H54 (cell line): ENCODE measurements at places on chromosomes 7 and 10.

- no peak for DNase-seq
Observed at GRCh38 chr7:139901901-139902300, 72.8 kb downstream of the TBXAS1 start.

- no peak for DNase-seq
Observed at GRCh38 chr10:110221044-110221720, 13.8 kb downstream of the MXI1 start.

- DNase-seq = no peak
Observed at GRCh38 chr7:43878867-43879266, 9.6 kb upstream of the MRPS24 start.

- peak; percentile 64 for DNase-seq
Observed at GRCh38 chr10:89391907-89392756, at the start of gene IFIT1. Gene IFIT1 (plus strand): TSS chr10:89392623. CDS start chr10:89392713, 90 bp downstream.

DNA sequence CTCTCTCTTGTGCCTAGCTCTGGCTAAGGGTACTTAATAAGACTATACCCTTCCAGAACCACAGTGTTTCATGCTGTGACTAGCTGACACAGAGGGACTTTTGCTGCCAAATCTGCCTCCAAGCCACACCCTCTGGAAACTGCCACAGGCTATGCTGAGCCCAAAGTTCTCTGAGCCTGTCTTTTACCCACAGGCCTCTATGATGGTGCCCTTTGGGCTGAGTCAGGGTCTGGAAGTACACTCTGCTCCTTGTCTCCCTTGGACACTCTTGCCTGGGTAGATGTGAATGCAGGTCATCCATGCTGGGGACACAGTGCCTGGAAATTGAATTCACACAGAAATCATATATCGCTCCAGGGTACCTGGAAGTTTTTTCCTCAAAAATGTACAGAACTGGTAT is 22.6 kb downstream of the DYDC1 start:
- DNase-seq = no peak

- DNase-seq = peak; percentile 38
Observed at GRCh38 chr10:58157076-58157766, 110.5 kb downstream of the IPMK start.

- DNase-seq = no peak
Observed at GRCh38 chr7:24866004-24866615, 108.8 kb upstream of the GSDME start.

DNA sequence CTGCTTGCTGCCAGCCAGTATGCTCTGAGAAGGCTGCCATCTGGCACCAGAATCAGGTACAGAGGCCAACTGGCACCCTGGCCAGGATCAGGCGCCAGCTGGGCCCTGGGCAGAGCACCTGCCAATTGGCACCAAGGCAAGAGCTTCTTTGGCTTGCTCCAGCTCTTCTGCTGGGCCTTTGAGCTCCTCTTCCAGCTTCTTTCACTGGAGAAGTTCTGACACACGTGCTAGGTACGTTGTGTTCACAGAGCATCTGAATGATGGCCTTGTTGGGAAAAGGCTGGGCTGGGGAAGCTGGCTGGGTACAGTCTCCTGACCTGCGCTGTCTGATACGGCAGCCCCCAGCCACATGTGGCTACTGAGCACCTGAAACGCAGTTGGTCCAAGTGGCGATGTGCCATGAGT is 31.7 kb upstream of the OPALIN start:
- DNase-seq = no peak

DNA sequence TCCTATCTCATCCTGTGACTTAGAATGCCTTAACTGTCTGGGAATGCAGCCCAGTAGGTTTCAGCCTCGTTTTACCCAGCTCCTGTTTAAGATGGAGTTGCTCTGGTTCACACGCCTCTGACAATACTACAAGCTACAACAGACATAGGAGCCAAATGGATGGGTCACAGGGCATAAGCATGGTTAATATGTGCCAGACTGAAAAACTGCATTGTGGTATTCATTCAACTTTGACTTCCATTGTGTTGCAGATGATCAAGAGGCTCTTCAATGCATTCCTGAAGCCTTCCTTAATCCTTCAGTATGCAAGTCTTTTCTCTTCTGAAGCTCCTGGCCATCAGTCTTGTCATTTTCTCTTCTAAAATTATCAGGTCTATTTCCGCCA is 20.3 kb upstream of the RNF32 start:
- DNase-seq = no peak

DNA sequence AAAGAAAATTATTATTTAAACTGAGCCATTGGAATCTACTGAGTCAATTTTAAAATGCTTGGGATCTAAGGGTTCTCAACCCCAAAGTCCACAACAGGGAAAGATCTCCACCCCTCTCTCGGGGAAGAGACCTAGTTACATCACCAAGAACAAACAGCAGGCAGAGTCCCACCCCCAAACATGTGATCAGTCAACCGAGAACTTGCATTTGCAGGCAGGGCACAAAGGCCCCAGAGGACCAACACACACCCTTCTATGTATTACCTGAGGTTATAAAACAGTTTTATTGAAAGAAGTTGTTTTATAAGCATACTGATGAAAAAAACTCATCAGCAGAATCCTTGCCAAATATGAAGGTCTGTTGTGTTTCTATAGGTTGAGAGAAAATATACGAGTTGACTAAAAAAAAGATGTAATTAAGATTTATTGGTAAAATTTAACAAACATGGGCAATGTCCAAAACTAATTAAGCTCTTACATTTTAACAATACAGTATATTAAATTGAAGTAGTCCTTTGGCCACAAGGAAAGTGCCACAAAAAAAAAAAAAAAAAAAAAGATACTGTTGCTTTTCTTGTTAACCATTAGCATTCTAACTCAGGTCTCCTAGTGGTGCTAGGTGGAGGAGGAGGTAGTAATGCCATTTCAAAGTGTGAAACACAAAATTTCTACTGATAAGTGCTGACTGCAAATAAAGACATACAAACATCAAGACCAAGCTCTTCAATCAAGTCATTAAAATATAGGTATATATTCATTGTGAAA is 975 bp upstream of the USP54 start:
- DNase-seq = peak; percentile 32

GRCh38 chr10:122551450-122551849 is 9.1 kb upstream of the DMBT1 start:
- DNase-seq = no peak

GRCh38 chr10:103238506-103239252 is 7.0 kb upstream of the RPEL1 start:
- DNase-seq = no peak

- no peak for DNase-seq
Observed at GRCh38 chr7:112669306-112669705, 120.9 kb downstream of the TMEM168 start.

DNA sequence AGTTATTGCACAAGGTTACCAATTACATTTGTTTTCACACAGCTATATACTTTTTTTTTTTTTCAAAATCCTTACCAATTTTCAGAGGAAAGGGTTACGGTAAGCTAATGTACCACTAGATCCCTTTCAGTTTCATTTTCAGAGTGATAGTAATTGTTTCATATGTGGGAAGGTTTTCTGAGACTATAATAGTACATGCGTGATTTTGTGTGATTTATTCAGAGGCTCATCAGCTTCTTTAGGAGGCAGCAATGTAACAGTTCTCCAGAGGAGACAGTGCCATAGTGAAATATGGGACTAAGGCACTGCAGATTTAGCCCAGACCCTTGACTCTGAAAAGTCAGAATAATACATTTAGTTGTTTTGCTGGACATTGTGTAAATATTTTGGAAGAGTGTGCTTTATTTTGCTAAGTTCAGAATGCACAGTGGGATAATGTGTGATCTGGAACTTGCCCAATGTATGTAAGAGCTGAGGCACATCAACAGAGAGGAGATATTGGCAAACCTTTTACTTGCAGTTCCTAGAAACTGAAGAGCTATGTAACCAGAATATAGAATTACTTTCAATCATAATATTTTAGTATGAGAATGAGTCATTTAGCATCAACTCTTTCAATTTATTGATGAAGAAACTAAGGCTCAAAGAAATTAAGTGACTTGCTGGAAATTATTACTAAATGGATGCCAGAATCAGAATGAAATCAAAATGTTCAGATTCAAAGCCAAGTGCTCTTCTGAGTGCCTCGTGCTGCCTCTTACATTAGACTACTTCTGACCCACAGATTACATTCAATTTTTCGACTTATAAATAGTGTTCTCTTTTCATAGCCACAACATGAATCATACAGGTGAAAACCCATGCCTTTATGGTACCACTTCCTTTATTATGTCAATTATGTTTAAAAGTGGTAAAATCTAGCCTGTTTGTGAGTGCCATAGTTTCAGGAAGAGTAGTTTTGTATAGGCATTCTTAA is 207.7 kb upstream of the TEX47 start:
- DNase-seq = no peak

GRCh38 chr10:103504181-103504783 is 10.8 kb downstream of the NEURL1 start:
- DNase-seq = peak; percentile 86

DNA sequence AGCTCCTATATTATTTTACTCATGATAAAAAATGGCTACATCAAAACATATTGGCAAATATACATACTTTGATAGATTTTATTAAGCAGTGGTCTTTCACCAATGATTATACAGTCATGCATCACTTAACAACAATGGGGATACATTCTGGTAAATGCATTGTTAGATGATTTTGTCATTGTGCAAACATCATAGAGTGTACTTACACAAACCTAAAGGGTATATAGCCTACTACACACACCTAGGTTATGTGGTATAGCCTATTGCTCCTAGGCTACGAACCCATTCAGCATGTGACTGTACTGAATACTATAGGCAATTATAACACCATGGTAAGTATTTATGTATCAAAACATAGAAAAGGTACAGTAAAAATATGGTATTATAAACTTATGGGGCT is 98.9 kb upstream of the IL6 start:
- no peak for DNase-seq

GRCh38 chr10:64036321-64036930 is 515.2 kb downstream of the REEP3 start:
- DNase-seq = no peak

- DNase-seq = peak; percentile 64
Observed at GRCh38 chr10:79111427-79111826, 42.7 kb downstream of the ZMIZ1 start.
